ENCODE measurements at places on chromosomes 3 and 15.

- DNase-seq = no peak
These were observed 124.9 kb downstream of the LRRK1 start for GRCh38 chr15:101043911-101044624.

DNA sequence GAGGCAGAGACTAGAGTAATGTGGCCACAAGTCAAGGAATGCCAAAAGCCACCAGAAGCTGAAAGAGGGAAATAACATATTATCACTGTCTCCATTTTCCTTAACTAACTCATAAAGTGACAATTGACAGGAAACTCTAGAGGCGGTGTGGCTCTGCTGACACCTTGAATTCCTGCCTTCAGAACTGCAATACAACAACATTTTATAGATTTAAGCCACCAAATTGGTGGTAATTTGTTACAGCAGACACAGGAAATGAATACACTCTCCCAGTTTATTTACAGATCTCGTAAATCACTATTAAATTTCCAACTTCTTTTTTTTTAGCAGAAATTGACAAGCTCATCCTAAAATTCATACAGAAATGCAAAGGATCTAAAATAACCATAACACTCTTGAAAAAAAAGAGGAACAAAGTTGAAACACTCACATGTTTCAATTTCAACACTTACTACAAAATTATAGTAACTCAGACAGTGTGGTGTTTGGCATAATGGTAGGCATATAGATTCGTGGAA lies 449.9 kb downstream of the OTOL1 start:
- DNase-seq = no peak

DNA sequence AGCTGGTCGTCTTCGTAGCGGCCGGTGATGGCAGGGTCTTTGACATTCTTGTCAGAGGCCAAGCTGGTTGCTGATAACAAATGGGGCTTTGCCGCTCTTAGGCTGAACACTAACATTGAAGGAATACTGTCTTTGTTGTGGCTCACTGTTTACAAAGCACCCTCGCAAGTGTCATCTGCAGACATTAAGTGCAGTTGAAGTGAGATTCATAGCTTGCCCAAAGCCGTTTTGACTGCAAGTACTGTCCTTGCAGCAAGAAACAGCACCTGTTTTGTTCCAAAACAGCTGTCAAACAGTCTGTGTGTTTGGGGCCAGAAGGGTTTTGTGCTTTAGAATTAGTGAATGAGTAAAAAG lies 568 bp downstream of the SENP2 start:
- DNase-seq = no peak

DNA sequence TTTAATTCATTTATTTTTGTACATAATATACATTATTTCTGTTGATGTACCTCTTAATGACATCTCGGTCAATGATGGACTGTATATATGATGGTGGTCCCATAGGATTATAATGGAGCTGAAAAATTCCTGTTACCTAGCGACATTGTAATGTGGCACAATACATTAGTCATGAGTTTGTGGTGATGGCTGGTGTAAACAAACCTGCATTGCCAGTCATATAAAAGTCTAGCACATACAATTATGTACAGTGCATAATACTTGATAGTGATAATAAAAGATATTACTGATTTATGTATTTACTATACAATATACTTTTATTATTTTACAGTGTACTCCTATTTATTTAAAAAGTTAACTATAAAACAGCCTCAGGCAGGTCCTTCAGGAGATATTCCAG lies 15.1 kb downstream of the TTC14 start:
- DNase-seq = no peak

Measured in occipital lobe (tissue), 3 donors.